ENCODE measurements at places on chromosomes 4 and X.

DNA sequence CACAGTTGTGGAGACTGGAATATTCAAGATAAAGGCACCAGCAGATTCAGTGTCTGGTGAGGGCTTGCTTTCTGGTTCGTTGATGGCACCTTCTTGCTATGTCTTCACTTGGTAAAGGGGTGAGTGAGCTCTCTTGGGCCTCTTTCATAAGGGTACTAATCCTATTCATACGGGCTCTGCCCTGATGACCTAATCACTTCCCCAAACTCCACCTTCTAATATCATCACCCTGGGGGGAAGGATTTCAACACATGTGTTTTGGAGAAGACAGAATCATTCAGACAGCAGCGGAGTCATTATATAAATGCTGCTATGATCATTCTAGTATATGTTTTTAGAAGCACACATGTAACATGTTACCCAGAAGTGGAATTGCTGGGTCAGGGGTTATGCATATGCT lies 295.3 kb upstream of the CTSO start:
- DNase-seq: no peak

- no peak for DNase-seq
These were observed 19.9 kb upstream of the ZIC3 start for GRCh38 chrX:137545711-137546651.

- DNase-seq: no peak
These were observed 68.6 kb downstream of the ANOS1 start for GRCh38 chrX:8663325-8663724.

GRCh38 chrX:40152741-40153344 lies 55.1 kb upstream of the BCOR start:
- DNase-seq: peak; percentile 56

GRCh38 chr4:89056292-89056952 lies 563 bp downstream of the FAM13A start:
- no peak for DNase-seq

GRCh38 chrX:134368126-134368525 lies 91.8 kb upstream of the HPRT1 start:
- DNase-seq: no peak

DNA sequence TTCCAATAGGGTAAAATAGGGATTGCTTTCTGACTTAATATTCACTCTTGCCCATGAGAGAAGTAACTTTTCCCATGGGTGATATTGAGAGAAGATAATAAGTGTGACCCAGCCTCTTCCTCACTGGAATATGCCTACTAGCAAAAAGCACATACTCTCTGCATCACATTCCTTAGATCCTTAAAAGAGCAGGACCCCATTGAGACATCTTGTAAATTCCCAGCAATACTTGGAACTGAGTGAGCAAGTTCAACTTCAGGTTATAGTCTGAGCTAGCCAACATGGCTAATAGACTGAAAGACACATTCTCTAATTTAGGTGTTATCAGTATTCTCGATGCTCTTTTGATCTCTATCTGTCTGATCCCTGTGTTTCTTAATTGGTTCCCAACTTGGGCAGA lies 1372.3 kb downstream of the STIM2 start:
- no peak for DNase-seq

DNA sequence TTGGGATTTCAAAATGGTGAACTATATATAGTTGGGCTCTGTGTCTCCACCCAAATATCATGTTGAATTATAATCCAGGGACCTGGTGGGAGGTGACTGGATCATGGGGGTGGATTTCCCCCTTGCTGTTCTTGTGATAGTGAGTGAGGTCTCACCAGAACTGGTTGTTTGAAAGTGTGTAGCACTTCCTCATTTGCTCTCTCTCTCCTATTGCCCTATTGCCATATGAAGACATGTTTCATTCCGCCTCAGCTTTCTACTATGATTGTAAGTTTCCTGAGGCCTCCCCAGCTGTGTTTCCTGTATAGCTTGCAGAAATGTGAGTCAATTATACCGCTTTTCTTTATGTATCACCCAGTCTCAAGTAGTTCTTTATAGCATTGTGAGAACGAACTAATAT lies 545.6 kb downstream of the TRAM1L1 start:
- no peak for DNase-seq

GRCh38 chrX:134407065-134407376 lies 52.9 kb upstream of the HPRT1 start:
- DNase-seq: no peak

- DNase-seq: no peak
These were observed 85.7 kb downstream of the F11 start for GRCh38 chr4:186351668-186352194.

DNA sequence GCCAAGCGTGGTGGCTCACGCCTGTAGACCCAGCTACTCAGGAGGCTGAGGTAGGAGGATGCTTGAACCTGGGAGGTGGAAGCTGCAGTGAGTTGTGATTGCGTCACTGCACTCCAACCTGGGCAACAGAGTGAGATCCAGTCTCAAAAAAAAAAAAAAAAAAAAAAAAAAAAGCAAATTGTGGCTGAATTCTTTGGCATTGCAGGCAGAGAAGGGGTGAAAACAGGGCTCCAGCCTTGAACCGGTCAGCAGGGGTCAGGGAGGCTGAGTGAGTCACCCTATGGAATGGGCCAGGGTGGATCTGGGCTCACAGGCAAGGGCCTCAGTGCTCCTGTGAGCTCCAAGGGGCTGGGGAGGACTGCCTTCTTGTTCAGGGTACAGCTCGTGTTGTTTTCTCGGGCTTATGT lies 13.2 kb upstream of the FAM3A start:
- DNase-seq: no peak

DNA sequence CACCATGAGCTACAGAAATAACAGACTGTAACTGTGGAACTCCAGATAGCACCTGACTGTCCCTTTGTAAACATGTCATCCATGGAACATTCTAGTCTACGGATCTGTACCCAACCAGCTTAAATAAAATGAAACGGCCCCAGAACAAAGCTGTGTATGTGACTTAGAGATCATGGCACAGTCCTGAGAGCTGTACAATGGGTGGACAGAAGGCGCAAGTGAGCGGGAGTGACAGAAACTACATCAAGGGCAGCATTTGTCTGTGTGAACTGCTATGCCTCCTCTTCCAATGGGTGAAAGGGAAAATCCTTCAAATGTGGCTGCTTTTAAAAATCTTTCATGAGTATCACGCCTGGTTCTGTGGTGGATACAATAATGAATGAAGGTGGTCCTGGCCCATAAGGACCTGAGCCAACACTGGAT lies 72.5 kb downstream of the FAT1 start:
- no peak for DNase-seq

DNA sequence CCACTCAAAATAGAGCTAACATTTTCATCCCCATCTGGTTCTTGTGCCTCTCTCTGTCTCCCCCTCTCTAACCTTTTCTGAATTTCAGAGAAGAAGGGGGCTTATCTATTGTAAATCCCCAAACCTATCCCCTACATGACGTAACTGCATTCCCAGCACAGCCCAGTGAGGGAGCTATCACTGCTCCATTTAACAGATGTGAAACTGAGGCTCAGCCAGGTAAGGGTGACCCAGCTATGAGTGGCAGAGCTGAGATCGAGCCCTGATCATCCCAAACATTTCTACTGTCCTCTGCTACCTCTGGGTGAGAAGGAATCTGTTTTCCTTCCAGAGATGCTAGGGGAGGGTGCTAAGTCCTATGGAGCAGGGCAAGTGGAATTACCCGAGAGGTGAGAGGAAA lies 107.5 kb downstream of the SLC2A9 start:
- DNase-seq: no peak

- no peak for DNase-seq
These were observed 15.0 kb upstream of the GBA3 start for GRCh38 chr4:22677780-22678179.

DNA sequence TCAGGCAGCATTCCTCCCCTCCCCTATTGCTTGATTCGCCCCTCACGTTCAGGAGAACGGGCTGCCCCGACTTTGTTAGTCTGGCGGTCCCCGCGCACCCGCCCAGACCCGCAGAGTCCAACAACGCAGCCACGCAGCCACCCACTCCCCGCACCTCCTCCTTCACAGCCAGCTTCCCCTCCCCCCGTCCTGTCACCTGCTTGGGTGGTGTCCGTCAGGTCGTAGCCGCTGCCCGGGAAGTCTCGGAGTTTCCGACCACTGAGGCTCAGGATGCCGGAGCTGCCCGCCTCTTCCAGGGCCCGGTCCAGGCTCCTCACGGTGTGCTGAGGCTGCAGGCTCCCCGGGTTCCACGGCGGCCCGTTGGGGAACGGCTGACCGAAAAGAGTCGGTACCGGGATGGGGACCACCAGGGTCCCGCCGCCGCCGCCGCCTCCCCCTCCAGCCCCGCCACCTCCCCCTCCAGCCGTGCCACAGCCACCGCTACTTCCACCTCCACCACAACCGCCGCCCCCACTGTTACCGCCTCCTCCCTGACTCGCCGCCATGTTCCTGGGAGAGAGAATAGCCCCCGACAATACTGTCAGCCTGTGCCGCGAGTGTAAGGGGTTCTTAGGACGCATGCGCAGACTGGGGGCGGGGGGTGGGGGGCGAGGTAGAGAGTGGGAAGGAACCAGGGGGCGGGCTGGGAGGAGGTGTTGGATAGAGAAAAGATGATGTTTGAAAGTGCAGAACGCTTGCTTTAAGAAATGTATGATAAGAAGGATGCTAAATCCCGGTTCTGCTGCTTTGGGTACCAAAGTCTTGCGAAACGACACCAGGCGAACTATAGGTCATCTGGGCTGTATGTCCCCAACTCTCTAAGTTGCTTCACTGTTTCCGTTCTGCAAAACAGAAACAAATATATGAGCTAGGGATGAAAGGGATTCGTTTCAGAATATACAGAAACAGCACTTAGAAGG lies at the start of gene LRCH2:
Gene LRCH2, minus strand, starts transcription at position 600 of the 959 bp plus-strand sequence. Its CDS starts 55 bp downstream, at position 545.
- DNase-seq: peak; percentile 31

DNA sequence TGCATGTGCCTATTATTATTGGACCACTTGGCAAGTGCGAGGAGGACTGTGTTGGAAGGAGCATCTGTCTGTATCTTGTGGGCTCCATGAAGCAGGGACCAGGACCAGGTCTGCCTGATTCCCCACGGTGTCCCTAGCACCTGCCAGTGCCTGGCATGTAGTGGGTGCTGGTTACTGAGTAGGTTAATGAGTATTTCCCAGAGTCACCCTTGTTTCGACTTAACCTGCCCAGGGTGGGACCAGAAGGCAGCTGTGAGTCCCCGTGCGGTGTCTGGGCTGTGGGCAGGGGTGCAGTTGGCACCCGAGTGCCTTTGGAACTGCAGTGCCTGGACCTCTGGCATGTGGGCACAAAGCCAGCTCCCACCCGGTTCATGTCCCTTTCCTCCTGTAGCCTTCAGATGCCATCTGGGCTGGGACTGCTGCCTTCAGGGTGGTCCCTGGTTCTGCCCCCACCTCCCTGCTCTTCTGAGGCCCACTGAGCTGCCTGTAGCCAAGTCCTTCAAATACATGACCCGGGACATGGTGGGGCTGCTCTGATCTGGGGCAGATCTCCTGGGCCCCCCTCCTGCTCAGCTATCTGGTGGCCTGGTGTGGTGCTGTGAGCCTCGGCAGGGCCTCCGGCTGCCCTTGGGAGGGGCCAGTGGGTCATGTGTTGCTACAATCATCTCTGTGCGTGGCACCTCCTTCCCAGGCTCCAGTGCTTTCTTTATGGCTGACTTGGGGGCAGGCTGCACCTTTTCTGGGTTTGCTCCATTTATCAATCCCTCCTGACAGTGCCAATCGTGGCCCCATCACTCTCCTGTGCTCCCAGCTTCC lies 53.0 kb upstream of the SORCS2 start:
- no peak for DNase-seq

GRCh38 chrX:16267431-16267830 lies 100.2 kb downstream of the MAGEB17 start:
- no peak for DNase-seq

- DNase-seq: no peak
These were observed 1.5 kb downstream of the KLF8 start for GRCh38 chrX:56233682-56234081.

DNA sequence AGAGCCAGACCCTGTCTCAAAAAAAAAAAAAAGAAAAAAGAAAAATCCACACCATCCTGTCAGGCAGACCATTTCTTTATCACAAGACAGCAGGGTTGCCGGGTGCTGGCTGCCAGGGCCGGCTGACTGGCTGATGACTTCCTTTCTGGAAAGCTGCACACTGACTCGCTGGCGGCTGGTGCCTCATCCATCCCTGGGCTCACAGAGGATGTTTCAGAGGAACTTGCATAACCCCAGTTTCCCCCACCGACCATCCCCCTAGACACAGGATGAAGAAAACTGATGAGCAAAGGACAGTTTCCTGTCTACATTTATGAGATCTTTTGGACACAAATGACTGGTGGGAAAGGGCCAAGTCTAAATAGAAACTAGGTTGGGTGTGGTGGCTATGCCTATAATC lies 14.1 kb downstream of the HPSE start:
- no peak for DNase-seq

GRCh38 chrX:10654960-10655359 lies 34.6 kb upstream of the MID1 start:
- DNase-seq: no peak

DNA sequence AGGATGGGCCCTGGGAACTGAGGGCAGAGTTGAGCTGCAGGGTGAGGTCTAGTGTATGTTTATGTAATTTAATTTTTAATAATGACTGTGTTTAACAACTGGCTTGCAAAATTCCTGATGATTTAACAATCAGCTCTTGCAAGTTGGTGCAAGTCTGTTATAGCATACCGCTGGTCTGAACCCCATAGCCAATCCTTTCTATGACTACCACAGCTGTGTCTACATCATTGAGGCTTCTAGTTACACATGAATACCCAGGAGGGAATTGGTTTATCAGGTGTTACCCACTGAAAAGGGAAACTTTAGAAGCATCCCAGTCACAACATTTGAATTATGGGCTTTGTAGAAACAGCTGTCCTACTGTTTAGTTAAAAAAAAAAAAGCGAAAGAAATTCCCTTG lies 38.3 kb downstream of the SUPT20HL1 start:
- DNase-seq: no peak

GRCh38 chr4:125179727-125180126 lies 135.0 kb upstream of the FAT4 start:
- DNase-seq: no peak

GRCh38 chr4:168129046-168129772 lies 36.9 kb downstream of the ANXA10 start:
- DNase-seq: no peak

GRCh38 chr4:123832173-123833026 lies 435.8 kb downstream of the SPRY1 start:
- no peak for DNase-seq

DNA sequence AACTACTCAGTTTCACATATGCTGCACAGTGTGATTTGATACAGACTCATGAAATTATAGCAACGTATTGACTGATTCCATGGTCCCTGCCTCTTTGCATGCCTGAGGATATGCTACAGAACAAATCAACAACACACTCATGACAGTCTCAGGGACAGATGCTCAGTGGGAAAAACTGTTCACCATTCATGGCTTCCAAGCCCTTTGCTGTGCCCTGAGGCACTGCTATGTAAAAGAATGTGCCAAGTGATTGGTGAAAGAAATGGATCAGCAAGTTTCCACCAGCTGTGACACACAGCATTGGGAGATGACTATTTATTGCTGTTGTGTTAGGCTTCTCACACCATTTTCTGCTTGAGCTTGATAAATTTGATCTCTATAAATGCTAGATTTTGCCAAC lies 825.6 kb upstream of the INTU start:
- DNase-seq: no peak

- DNase-seq: no peak
These were observed 34.7 kb upstream of the LGI2 start for GRCh38 chr4:25065431-25065858.

- DNase-seq: no peak
These were observed 102.6 kb downstream of the PDE5A start for GRCh38 chr4:119525771-119526712.

Data from anterior cingulate cortex (tissue), 58 donors.